Femur (tissue), 1 donor: ENCODE measurements at places on chromosomes 4 and X.

- DNase-seq: no peak
These were observed 383.3 kb downstream of the BCOR start for GRCh38 chrX:39714471-39714870.

- no peak for DNase-seq
These were observed 281.9 kb upstream of the HS3ST1 start for GRCh38 chr4:11710453-11711093.

DNA sequence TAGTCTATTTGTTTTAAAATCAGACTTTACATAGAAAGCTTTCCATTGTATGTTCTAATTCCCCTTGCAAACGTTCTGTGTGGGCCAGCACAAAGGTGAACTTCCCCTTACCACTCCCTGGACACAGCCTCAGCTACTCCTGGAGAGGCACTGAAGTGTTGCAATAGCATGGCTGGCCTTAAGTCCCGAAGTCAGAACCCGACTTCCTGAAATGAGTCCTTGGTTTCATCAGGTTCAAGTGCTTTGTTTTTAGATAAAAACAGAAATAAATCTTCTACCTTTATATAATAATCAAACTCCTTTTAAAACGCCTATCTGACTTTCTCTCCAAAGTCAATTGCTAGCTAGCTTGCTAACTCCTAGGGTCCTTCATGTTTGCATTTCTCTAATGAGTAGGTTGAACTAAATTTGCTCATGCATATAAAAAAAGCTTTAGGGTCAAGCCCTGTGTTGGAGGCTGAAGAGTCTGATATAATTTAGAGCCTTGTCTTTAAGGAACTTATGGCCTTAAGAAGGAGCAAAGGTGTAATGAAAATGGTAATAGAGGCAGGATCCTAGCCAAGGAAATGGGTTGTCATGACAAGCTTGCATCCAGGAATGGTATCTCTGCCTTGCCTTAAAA lies 9.0 kb downstream of the BMP3 start:
- no peak for DNase-seq

DNA sequence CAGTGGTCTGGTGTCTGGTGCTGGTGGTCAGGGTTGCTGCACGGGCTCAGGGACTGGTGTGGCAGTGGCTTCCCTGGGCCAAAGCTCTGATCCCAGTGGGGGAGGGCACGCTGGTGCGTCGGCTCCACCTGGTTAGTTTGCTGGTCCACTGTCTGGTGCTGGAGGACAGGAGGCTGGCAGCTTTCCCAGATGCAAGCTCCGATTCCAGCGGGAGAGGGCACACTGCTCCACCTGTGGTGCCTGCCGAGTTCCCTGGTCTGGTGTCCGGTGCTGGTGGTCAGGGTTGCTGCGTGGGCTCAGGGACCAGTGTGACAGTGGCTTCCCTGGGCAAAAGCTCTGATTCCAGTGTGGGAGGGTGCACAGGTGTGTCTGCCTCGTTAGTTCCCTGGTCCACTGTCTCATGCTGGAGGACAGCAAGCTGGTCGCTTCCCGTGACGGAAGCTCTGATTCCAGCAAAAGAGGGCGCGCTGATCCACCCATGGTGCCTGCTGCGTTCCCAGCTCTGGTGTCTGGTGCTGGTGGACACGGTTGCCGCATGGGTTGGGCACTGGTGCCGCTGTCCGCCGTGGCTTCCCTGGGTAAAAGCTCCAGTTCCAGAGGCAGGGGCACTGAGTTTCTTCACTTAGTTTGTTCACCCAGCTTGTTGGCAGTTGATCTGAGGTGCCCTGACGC lies 5.8 kb downstream of the VMA21 start:
- no peak for DNase-seq

DNA sequence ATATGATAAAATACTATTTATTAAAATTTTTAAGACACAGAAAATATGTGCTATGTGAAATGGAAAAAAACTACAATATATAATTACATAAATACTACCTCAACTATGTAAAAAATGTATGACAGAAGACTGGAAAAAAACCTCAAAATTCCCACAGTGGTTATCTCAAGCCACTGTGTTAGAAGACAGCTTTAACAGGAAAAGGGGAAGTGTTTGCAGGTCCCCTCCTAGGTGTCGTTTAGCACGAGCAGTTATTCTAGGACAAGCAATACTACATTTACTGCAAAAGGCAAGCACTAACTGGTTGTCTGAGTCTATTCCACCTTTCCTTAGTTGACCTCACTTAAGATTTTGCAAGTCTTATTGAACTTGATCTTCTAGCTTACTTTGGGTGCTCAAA lies 44.9 kb upstream of the PHF8 start:
- no peak for DNase-seq

DNA sequence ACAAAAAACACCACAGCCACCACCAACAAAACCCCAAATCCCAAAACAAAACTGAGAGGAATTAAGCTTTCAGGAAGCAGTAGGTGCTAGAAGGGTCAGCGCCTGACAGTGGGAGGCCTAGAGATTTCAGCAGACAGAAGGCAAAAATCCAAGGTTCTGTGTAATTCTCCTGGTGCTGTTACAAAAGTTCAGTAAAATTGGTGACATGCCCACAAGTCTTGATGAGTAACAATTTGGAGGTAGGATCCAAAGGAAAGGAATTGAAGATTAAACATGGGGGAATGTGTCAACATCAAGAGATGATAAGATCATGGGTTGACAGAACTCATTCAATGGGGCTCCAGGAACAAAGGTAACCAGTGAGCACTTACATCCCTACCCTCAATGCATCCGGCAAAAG lies 653.8 kb upstream of the CPEB2 start:
- no peak for DNase-seq

GRCh38 chr4:73609706-73610105 lies 10.5 kb downstream of the RASSF6 start:
- no peak for DNase-seq

GRCh38 chr4:112857461-112857860 lies 192.0 kb upstream of the ANK2 start:
- no peak for DNase-seq

DNA sequence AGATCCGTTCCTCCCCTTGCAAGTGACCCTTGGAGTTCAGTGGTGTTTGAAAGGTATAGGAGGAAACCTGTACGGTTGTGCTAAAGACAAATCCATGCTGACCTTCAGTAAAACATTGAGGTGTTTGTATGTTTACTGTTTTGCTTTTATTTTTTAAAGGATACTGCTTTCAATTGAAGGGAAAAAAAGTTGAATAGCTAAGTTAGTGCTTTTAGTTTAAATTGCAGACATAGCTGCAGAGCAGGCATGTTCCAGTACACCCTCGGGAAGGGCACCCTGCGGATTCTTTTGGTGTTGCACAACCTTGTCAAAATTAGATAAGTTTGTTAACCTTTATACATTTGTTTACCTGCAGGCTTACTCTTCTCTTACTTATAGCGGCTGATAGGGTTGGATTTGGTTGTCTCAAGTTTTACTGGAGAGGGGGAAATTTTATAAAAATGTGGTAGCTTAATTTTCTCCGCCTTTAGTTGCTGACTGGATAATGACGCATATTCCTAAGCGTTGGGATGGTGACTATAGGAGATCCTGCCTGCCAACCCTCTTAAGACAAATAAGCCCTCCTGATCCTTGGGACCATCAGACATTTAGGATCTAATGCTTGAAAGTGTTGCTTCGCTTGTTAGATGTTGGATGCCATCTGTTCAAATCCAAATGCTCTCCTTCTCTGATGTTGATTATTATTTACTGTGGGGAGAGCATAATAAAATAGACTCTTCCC lies 2.0 kb downstream of the RAPGEF2 start:
- no peak for DNase-seq

- DNase-seq: no peak
These were observed 17.8 kb upstream of the MAN2B2 start for GRCh38 chr4:6557185-6557584.

GRCh38 chr4:75564023-75564422 lies 8.2 kb downstream of the ODAPH start:
- DNase-seq: no peak

DNA sequence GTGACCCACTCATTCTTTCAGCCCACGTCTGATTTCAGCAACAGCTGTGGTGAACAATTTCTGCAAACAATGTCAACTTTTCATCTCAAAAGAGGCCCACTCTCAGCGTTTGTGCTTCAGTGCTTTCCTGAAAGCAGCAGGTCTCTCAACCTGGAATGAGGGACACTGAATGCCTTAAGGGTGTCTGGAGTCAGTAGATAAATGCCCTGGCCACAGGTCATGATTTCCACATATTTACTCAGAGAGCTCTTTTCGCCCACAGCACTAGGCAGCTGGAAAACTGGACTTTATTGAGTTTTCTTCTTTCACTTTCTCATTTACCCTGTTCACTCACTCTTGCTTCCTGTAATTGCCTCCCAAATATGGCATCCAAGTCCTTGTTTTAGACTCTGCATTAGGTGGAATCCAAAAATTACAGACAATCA lies 52.8 kb downstream of the NPFFR2 start:
- no peak for DNase-seq

DNA sequence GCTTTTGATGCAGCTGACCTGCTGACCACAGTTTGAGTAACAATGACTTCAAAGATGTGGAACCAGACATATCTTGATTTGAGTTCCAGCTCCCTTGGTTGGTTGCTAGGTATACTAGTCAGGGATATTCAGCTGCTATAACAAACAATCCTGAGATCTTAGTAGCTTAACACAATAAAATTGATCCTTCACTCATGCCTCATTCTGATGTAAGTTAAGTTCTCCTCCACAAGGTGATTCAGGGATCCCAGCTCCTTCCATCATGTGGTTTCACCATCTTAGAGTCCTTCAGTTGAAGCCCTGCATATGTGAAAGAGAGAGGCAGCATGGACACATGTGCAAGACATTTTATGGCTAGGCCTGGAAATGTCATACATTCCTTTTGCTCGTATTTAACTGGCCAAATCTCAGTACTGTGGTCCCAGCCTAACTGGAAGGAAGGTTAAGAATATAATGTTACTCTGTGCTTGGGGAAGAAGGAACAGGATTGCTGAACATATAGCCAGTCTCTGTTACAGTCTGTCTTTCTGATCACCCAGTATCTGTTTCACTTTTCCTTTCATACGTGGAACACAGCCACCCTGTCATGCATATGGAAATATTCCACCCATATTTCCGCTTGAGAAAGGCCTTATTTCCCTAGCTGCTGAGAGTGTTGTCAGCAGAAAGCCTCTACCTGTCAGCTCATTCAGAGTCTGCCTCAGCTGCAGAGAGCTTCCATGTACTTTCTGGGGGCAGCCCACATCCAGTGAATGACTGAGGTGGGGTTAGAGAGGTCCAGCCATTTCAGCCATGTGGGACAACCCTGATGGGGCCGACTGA lies 7.1 kb downstream of the SMIM9 start:
- no peak for DNase-seq

DNA sequence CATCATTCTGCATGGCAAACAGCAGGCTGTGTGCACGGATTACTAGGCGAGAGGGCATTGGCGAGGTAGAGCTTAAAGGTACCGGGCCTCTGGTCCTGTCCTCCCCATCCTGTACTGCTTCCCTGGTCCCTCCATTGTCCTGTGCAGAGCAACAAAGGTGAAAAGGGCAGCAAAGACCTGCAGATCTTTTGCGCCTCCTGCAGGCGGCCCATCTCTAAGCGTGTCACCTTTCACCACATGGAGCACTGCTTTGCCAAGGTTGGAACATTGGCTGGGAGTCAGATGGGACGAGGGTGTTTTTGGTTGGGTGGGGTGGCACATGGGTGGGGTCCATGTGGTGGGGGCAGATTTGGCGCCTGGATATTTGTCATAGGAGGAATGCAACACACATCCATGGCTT lies 64.7 kb upstream of the UXT start:
- no peak for DNase-seq

- peak; percentile 72 for DNase-seq
These were observed 1.5 kb downstream of the FHDC1 start for GRCh38 chr4:152937336-152938236.

DNA sequence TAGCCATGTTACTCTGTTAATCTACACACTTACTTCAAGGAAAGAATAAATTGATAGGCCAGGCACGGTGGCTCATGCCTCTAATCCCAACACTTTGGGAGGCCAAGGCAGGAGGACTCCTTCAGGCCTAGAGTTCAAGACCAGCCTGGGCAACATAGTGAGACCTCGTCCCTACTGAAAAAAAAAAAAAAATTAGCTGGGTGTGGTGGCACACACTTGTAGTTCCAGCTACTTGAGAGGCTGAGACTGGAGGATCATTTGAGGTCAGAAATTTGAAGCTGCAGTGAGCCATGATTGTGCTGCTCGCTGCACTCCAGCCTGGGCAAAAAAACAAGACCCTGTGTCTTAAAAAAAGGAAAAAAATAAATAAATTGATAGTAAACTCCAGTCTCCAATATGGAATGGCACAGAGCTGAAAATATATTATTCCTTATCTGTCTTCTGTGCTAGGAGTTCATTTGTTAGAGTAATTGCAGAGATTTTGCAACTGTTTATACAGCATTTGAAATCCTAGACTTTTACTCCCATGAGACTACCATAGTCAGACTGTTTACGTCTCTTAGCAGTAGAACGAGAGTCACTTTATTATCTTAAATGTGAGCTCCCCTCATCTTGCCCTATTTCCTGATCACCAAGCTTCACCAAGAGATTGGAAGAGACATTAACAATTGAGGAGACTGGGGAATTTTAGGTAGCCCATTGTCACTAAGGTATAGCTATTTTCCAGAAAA lies 18.8 kb upstream of the TMEM131L start:
- no peak for DNase-seq

- no peak for DNase-seq
These were observed 130.9 kb downstream of the RNF150 start for GRCh38 chr4:141002323-141002805.

DNA sequence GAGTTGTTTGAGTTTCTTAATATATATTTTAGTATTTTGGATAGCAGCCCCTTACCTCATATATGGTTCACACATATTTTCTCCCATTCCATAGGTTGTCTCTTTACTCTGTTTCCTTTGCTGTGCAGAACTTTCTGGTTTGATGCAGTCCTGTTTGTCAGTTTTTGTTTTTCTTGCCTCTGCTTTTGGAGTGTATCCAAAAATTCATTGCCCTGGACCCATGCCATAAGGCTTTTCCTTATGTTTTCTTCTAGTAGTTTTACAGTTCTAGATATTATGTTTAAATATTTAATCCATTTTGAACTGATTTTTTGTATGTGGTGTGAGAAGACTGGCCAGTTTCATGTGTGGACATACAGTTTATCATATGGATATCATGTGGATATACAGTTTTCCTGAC lies 58.5 kb upstream of the NUDT6 start:
- DNase-seq: no peak

DNA sequence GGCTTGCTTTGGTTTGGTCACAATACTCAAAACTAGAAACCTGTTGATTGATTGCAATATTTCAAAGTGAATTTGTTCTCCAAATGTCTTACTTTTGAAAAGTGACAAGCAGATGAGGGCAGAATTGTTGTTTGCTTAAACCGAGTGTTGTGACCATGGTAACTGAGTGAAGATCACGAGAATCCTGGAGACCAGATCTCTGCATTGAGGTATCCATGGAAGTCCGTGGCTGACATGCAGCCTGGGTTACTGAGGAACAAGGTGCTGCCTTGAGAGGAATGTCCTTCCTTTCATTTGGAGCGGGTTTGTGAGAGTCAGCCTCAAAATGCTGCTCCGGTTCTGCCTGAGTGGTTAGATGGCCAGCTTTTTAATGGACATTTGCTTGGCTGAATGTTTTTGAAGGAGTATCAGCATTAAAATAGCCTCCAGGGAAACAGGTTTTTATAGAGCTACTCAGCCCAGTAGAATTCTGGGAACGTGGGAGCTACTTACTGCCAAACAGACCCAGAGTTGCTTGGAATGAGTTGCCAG lies 31.3 kb downstream of the NYX start:
- DNase-seq: no peak

- DNase-seq: no peak
These were observed 6.0 kb downstream of the SMAD1 start for GRCh38 chr4:145487631-145488030.

GRCh38 chr4:157075401-157075800 lies 549 bp upstream of the GLRB start:
- DNase-seq: no peak

GRCh38 chrX:46666831-46667230 lies 92.1 kb downstream of the SLC9A7 start:
- DNase-seq: no peak
